ENCODE measurements at places on chromosomes 2 and 18. TPM values are rescaled to one million over a fixed set of nuclear protein-coding genes. Genes with fewer than 3 reads are reported as not detected.

CYRIA gene
- total RNA-seq, result 2.3 TPM

- H3K36me3 ChIP-seq, result no peaks in the 10 kb centered on the region
- H3K27ac ChIP-seq, result no peak overlapping the region
Measured at GRCh38 chr18:70376137-70376913, 87.5 kb downstream of the SOCS6 start.

DNA sequence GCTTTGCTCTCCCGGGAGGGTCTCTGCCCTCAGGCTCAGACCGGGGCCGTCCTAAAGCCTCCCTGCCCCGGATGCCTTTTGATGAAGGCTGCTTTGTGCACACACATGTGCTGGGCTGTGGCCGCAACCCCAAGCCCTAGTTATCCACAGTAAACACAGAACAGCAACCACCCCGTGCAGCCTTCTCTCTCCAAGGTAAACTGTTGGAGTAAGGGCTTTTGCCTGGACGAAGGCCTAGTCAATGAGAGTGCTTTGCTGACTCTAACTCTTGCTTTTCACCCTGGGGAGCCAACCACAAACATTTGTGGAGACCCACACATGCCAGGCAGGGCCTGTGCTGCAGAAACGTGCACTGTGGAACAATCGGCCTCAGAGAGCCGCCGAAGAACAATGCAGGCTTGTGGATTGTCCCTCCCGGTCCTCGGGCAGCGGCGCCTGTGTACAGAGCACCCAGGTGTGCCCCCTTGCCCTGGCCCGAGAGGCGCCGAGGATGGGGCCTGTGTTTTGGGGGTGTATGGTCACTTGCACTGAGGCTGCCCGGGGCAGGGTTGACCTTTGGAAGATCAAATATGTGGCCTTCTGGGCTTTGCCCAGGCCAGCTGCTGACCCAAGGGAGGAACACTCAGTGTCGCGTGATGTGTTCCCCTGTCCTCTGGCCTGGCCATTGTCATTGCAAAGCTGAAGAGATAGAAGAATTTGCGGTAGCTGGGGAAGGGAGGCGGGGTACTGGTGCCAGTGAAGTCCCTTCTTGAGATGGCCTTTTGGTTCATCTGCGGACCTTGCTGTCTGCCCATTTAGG lies 37.0 kb downstream of the CTIF start:
- peaks cover 12% of the 10 kb centered on the region for H3K36me3 ChIP-seq
- no peaks in the 10 kb centered on the region for H3K4me1 ChIP-seq
- DNase-seq, result no peak
- no peak overlapping the region for H3K27ac ChIP-seq
- H3K27me3 ChIP-seq, result no peaks in the 10 kb centered on the region

GRCh38 chr2:233281992-233282603 lies 25.5 kb upstream of the SAG start:
- no peak overlapping the region for H3K4me3 ChIP-seq
- DNase-seq, result no peak
- H3K27me3 ChIP-seq, result no peaks in the 10 kb centered on the region

FEV gene
- not detected for total RNA-seq

DNA sequence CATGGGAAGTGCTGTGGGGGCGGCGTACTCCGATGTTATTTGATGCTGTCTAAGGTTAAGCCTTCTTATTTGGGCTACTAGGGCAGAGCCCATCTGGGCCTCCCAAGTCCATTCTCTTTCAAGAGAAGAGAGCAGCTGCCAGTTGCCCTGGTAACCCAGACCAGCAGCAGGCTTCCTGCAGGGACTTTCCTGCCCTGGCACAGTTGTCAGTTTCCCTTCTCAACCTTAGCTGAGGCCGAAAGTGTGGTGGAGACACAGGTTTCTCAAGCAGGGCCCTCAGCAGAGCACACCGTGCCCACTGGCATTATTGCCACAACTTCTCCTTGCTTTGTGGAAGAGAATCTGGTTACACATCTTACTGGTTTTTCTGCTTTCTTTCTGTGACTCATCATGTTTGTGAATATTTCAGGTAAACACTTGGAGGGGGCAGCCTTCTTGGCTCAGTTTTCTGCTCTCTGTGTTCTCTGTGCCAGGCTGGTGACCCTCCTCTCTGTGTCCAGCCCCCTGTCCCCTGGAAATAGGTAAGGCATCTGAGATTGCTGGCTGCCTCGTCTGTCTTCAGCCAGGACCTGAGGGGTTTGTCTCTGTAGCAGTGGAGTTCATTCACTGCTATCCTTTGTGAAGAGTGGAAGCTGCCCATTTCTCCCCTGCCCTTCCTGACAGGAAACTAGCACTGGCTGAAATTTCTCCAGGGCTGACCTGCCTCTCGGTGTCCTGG lies 111.0 kb downstream of the B3GNT2 start:
- no peak overlapping the region for H3K4me3 ChIP-seq
- no peaks in the 10 kb centered on the region for H3K27me3 ChIP-seq
- peaks cover 25% of the 10 kb centered on the region for H3K4me1 ChIP-seq
- no peak overlapping the region for H3K27ac ChIP-seq
- DNase-seq, result no peak

CRYGC gene
- total RNA-seq, result not detected

DNA sequence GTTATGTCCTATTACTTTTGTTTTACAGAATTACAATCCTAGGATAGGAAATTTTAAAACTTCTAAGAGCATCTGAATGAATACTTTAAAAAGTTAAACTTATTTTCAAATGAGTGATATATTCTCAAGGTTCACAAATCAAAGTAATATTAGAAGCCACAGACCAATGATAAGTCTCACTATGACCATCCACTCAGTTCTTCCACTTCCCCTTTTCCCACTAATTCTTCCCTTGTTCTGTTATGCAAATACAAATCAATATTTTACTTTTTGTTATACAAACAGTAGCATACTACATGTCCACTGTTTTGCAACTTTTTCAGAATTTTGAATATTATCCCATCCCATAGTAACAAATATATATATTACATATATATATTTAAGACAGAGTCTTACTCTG lies 20.2 kb downstream of the USP37 start:
- H3K27ac ChIP-seq, result no peak overlapping the region
- H3K36me3 ChIP-seq, result peaks cover 76% of the 10 kb centered on the region
- no peaks in the 10 kb centered on the region for H3K27me3 ChIP-seq
- DNase-seq, result no peak
- no peak overlapping the region for H3K4me3 ChIP-seq

DNA sequence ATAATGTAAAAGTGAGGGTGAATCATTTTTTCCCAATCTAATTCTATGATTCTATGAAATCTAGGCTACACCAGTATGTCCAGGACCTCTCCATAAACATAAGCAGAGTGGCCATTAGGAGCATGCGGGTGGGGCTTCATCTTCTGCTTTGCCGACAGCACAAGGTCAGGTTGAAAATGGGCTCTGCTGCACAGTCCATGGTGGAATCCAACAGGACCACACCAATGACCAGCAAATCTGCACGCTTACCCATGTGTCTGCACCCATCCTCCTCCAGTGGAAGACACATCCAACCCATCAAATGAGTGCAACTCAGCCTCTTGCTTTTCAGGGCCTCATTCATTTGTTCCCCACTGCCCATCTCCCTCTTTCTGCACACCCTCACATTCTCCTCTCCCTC lies 43.3 kb upstream of the SKOR2 start:
- peaks cover 2% of the 10 kb centered on the region for H3K36me3 ChIP-seq
- no peak overlapping the region for H3K27ac ChIP-seq
- H3K27me3 ChIP-seq, result no peaks in the 10 kb centered on the region
- H3K4me3 ChIP-seq, result no peak overlapping the region
